Motor neuron (in vitro differentiated cells): ENCODE measurements at places on chromosomes 16 and 17. TPM values are rescaled to one million over a fixed set of nuclear protein-coding genes. Genes with fewer than 3 reads are reported as not detected.

DNA sequence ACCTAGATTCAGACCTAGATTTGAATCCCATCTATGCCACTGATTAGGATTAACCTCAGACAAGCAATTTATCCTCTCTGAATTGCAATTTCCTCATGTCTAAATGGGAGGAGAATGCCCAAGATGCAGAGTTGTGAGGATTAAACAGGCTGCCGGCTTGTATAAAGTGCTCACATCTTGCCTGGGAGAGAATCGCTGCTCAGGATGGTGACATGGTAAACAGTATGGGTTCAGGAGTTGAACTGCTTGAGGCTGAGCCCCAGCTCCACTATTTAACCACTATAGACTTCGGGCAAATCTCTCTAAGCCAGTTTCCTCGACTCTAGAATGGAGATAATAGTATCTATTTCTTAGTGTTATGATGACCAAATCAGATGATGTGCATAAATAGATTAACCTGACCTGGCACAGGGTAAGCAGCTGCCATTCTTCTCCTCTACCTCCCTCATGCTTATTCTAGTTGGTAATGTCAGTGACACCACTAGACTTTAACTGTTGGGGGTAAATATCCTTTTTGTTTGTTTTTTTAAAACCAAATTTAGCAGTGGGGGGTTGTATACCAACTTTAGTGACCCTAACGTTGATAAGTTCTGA is 732 bp upstream of the RPL27 start:
- ATAC-seq = no peak

DNA sequence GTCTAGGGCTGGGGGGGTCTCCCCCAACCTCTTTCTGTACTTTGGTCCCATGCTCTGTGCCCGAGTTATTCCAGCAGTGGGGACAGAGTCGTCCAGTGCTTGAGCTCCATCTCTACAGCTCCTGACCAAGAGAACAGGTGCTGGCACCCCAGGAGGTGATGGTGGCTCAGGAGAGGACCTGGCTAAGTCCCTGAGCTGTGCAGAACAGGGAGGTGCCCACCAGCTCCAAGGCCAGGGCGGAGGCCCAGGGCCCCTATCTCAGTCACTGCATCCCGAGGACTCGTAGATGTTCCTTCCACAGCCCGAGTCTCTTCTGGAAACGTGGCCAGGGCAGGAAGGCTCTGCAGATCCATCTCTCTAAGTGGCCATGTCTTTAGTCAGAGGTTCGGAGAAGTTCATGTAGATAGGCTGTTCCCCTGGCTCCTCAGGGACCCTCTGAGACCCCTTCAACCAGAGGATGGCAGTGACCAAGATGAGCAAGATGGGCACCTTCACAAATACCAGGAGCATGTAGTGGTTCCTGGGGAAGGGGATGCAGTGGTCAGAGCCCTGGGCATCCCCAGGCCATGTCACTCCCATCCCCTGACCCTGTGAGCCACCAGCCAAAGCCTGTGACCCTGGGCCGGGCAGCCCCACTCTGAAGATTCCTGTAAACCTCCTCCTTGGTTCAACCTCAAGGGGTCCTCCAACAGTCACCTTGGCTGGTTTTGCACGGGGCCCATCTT is 8.7 kb downstream of the CD300LB start:
- ATAC-seq = no peak

Gene SRL
- total RNA-seq = 0.41 and 0.50 TPM in 2 replicates

GRCh38 chr16:67260426-67261063 is 11.8 kb downstream of the SLC9A5 start:
- peak; percentile 85 for ATAC-seq

DNA sequence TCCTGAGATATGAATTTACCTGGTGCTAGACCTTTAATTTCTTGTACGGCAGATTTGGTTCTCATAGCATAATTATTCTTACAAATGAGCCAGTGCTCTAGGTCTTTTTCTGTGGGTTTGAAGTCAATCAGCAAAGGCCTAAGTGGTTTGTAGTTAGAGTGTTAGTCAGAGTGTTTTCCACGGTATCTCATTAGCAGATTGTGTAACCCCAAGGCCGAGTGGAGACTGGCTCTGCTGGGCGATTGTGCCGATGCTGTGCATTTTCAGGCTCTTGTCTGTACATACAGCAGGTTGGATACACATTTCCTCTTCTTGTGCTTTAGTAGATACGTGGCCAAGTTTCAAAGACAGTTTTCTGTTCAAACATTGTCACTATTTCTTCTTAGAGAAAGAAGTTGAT is 78.6 kb upstream of the CA10 start:
- no peak for ATAC-seq

Gene C16orf46
- total RNA-seq = 7.3 TPM in 2 replicates

GRCh38 chr17:16040710-16041251 is 41.2 kb downstream of the TTC19 start:
- ATAC-seq = no peak

- no peak for ATAC-seq
Observed at GRCh38 chr17:36938566-36939051, 1.3 kb downstream of the LHX1 start.

DNA sequence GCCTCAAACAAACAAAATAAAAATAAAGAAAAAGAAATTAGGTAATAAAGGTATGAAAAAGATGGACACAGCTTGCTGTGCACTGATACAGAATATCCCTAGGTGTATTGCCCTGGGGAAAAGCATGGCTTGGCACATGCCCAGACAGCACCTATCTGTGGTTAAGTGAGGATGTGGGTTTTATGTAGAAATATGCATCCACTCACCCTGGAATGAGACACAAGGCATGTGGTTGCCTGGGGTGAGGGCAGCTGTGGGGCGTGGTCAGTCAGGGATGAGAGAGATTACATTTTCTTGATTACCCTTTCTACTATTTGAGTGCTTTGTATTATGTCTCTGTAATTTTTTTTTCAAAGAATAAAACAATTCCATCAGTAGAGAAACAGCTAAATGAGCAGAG is 6.9 kb downstream of the PLLP start:
- ATAC-seq = no peak

DNA sequence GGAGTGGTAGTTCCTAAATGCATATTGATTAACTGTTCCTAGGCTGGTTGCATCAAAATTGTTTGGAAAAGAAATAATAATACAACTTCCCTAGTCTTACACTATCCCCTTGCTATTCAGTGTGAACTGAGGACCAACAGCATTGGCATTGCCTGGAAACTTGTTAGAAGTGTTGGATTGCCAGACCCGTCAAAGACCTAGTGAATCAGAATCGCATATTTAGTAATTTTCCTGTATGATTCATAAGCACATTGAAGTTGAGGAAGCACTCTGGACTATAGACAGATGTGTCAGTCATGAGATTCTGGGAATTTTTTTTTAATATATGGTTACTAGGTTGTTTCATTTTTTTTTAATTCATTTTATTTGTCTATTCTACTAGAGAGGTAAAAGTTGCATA is 34.7 kb upstream of the KCNJ16 start:
- ATAC-seq = no peak

Gene ABCA3
- 11.4 and 13.4 TPM in 2 replicates for total RNA-seq

- ATAC-seq = no peak
Observed at GRCh38 chr16:80909720-80910119, 97.0 kb downstream of the CMC2 start.

DNA sequence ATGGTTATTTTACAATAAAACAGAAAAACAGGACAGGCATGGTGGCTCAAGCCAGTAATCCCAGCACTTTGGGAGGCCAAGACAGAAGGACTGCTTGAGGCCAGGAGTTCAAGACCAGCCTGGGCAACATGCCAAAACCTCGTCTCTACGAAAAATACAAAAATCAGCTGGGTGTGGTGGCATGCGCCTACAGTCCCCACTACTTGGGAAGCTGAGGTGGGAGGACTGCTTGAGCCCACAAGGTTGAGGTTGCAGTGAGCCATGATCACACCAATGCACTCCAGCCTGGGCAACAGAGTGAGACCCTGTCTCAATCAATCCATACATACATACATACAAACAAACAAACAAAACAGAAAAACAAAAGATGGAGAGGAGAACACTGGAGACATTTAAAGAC is 45.6 kb downstream of the USP31 start:
- no peak for ATAC-seq

- no peak for ATAC-seq
Observed at GRCh38 chr16:266258-267164, 9.2 kb downstream of the RGS11 start.

Gene ITGB3
- 0.49 and 0.62 TPM in 2 replicates for total RNA-seq

GRCh38 chr17:7403043-7403726 is 712 bp downstream of the TMEM256 start:
- no peak for ATAC-seq
